AG09319 (cell line): ENCODE measurements at places on chromosomes 3 and 15.

GRCh38 chr3:124383846-124384466 is 346.3 kb upstream of the UMPS start:
- no peak for DNase-seq

DNA sequence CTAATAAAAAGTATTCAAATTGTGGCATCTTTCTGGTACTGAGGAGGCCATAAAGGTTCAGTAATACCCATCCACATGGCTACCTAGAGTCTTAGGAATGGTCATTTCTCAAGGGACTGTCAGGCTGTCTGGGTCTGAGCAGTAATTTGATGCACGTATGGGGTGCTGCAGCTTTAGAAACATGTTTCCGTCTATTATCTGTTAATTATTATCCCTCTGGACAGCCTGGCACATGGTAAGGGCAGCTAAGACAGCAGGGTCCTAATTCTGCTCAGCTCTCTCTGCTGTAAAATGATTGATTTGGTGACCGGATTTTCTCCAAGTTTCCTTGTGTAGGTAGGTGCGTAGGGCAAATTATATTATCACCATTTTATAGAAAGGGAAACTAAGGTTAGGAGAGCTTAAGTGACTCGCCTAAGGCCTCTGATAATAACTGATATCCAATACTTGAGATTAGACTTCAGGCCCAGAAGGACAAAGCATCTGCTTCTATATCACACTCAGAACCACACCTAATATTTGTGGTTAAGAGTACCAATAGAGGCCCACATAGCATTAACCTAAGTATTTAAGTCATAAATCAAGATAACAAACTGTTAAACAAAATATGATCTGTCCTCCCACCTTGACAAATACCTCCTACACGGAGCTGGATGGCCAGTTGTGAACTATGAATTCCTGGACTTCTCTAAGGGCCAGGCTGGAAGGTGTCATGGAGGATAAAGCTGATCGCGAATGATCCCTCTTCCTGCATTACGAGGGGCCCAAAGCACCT is 2.9 kb upstream of the RAP2B start:
- DNase-seq = no peak

GRCh38 chr3:167110901-167111300 is 269.2 kb downstream of the ZBBX start:
- no peak for DNase-seq

- no peak for DNase-seq
These were observed 193.4 kb upstream of the UBE2E1 start for GRCh38 chr3:23612296-23612891.

GRCh38 chr15:63948436-63948835 is 97.8 kb downstream of the DAPK2 start:
- no peak for DNase-seq

DNA sequence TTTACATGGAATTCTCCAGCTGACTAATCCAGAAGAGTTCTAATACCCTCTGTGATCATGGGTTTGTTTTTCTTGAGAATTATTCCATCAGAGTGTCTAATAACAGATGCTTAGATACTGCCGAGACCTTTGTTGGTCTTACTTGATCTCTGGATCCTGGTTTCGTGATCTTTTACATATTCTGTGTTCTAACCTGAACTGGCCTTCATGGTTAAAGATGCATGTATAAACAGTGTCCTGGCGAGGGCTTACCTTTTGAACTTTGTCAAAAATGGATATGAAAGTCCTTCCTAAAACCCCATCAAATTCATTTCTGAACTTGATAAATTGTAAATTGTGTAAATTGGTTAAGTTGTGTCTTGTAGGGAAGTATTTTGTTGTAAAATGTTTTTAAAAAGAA is 24.8 kb downstream of the UBE2Q2 start:
- DNase-seq = no peak

- DNase-seq = no peak
These were observed 102.2 kb downstream of the ABI3BP start for GRCh38 chr3:100891033-100891432.

DNA sequence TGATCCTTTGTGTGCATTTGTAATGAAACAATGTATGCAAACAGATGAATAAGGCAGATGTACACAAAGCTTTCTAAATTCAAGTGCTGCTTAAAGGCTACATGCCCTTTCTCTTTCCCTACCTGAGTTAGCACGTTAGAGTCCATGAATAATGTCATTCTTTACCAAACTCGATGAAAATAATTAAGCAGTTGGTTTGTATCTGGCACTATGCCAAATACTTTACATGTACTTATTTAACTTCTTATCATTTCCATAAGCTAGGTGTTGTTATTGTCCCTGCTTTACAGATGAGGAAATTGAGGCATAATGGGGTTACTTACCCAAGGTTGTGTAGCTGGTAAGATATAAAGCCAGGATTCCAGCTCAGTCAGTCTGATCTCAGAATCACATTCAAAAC is 2.4 kb downstream of the GPR171 start:
- no peak for DNase-seq

DNA sequence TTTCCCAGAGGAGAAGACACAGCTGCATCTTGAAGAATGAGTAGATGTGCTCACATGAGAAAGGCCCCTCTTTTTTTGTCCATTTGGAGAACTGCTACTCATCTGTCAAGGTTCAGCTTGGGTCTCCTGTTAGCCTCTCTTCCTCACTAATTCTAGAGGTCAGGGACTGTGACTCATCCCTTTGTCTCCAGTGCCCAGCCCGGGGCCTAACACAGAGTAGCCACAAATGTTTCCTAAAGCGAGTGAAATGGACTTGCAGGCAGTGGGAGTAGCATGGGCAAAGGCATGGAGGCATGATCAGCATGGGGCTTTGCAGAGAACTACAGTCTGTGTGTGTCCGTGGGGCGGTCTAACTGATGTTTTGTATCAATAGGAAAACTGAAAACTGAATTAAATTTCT is 33.9 kb upstream of the MRPS22 start:
- DNase-seq = no peak

GRCh38 chr3:144151983-144152382 is 180.4 kb downstream of the DIPK2A start:
- DNase-seq = no peak

- no peak for DNase-seq
These were observed 18.4 kb downstream of the CYFIP1 start for GRCh38 chr15:22961762-22962161.

GRCh38 chr15:91917686-91918360 is 64.3 kb downstream of the SLCO3A1 start:
- DNase-seq = no peak

- no peak for DNase-seq
These were observed 68.0 kb upstream of the HES1 start for GRCh38 chr3:194067949-194068362.
